Stimulated activated CD8-positive, alpha-beta memory T cell treated with anti-CD3 and anti-CD28 coated beads, Interleukin-7, amount 100 ng/mL, for 4 hours (primary cell): ENCODE measurements at places on chromosomes 13 and 19.

DNA sequence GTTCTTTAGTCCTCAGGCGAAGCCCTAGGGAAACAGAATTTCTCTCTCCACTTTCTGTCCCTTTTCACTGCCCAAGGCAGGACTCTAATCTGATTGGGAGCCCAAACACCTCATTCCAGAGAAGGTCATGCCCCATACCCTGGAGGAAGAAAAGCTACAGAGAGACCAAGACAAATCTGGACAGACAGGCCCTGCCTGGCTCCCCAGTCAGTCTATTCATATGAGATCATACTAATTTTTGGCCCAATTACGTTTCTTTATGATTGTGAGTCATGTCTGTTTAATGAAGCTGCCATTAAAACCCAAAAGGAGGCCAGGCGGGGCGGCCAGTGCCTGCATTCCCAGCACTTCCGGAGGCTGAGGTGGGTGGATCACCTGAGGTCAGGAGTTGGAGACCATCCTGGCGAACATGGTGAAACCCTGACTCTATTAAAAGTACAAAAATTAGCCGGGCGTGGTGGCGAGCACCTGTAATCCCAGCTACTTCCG, 3.3 kb upstream of the AP3D1 start:
- no peak for DNase-seq

DNA sequence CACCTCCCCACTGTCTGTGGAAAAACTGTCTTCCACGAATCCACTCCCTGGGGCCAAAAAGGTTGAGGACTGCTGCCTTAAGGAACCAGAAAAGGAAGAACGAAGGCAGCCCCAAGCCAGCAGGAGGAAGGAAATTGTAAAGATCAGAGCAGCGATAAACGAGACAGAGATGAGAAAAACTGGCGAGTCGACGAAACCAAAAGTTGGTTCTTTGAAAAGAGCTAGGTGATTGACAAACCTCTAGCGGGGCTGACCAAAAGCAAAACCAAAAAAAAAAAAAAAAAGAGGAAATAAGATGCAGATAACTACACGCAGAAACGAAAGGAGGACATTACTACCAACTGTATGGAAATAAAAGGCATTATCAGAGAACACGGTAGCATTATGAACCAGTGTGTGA, 76.9 kb downstream of the GADD45B start:
- peak; percentile 45 for DNase-seq

GRCh38 chr13:51747438-51748434, 56.2 kb downstream of the DHRS12 start:
- no peak for DNase-seq

DNA sequence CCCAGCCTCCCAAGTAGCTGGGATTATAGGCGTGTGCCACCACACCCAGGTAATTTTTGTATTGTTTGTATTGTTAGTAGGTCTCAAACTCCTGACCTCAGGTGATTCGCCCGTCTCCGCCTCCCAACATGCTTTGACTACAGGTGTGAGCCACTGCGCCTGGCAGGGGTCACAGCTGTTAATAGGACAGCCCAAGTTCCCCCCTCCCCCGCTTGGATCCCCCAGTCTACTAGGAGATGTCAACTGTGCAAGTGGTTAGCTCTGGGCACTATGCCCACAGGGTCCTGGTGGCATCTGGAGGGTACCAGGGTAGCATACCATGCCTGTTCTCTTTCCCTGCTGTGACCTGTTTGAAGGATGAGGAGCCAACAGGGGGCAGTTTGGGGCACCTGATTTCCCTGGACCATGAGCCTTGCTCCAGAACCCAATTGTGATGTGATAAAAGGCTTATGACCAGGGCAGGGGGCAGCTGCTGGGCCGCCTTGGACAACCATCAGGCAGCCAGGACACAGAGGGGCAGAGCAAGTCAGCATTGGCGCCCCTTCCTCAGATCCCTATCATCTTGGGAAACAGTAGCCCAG, at the start of gene TSPAN16:
Gene TSPAN16 (plus strand): TSS at position 496 of the 581 bp plus-strand sequence. CDS start 138 bp downstream, outside the sequence.
- DNase-seq: no peak

- no peak for DNase-seq
Observed at GRCh38 chr13:106507560-106508274, 27.7 kb downstream of the EFNB2 start.

DNA sequence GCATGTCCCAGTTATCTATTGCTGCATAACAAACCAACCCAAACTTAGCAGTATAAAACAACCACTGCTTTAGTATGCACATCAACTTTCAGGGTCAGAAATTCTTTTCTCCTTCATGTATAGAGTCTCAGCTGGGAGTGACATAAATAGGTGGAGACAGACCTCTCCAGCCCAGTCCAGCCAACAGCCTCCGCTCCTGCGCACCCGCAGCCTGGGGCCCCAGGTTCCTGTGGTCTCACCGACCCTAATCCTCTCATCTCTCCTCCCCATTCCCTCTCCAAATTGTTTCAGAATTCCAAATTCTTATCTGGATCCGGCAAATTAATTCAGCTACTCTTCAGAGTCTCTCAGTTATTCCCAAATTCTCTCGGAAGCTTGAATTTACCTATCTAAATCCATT, 522 bp upstream of the ATP12A start:
- DNase-seq: no peak
